ENCODE measurements at places on chromosomes 16 and 17.

DNA sequence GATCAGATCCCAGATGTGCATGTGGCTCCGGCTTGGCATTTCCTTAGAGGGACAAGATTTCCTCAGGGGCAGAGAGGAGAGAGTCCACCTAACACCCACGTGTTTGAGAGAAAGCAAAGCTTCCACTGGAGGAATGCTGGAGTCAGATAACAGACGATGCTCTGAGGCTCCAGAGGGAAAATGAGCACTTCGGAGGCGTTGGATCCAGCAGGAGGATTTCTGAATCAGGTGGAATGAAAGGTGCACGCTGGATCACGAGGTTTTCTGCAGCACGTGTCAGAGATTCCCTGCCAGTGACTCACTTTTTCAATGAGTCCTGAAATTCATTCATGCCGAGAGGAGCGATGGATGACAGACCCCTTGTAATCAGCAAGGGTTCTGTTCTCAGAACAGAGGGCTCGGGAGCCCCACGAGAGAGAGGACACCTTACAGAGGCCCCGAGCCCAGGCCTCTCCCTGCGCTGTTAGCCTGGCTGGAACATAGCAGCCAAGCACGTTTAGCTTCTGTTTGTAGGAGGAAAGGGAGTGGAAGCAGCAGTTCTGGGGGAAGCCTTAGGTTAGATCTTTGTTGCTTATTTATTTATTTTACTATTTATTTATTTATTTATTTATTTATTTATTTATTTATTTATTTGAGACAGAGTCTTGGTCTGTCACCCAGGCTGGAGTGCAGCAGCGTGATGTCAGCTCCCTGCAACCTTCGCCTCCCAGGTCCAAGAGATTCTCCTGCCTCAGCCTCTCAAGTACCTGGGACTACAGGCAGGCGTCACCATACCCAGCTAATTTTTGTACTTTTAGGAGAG, 49.3 kb upstream of the JPH3 start:
- no peak for DNase-seq

DNA sequence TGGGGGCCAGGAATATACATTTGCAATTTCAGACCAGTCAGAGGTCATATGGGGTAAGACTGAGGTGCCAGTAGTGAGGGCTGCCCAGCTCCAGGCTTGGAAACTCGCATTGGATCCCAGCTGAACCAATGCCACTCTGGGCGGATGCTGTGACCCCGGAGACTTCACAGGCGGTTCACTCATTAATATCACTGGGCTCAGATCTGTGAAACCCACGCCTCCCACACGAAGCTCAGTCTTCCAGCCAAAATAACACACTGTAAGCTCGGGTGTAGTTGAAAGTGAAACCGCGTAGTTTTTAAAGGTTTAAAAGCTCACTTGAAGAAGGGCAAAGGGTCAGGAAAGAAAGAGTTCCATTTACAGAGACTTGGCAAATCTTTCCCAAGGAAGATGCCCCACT, 254.8 kb downstream of the FOXL1 start:
- DNase-seq = no peak

DNA sequence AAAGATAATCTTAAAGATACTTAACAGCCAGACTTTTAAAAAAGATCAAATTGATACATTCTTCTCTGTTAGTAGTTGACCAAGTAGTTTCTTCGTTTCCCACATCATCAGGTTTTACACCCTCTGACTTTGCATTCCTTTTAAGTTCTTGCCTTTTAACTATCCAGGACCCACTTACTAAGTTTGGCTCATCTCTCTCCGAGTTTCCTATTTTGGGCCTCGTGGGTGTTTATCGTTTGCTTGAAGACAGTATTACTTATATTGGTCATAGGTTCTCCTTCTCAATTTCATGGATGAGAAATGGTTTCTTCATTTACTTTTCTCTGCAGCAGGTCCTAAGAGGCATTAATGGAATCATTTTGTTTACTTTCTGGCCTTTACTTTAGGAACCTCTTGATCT, 43.2 kb downstream of the RPA1 start:
- no peak for DNase-seq

DNA sequence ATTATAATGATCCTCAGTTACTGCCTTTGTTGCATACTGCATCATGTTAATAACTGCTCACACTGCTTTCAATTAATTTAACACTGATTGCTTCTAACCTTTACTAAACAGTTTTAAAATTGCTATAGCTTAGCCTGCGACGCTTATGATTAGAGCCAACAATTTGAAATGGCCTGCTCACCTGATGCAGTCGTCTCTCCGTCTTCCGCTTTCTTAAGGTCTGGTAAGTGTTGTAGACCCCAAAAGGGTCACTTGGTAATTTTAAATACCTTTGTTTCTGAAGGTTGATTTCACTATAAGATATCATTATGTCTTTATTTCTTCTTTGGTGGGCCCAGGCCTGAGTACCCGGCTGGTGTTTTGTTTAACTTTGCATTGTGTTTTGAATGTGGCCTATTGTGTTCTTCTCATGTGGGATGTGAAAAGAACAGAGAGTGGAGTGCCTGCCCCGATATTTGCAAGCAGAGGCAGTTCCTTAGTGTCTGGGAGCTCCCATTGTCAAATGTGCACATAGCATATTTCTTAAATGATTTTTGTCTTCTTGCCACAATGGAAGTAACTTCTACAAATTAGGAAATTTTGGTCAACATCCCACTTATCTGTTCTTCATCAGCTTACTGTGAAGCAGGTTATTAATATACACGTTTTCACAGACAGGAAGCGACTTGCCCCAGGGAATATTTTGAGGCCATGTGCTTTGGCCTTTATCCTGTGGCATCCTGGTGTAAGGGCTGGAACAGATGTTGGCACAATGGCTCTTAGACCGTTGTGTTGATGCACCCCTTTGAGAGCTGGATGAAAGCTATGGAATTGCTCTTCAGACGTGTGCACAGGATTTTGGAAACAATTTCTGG, 2.9 kb downstream of the PHKB start:
- no peak for DNase-seq

DNA sequence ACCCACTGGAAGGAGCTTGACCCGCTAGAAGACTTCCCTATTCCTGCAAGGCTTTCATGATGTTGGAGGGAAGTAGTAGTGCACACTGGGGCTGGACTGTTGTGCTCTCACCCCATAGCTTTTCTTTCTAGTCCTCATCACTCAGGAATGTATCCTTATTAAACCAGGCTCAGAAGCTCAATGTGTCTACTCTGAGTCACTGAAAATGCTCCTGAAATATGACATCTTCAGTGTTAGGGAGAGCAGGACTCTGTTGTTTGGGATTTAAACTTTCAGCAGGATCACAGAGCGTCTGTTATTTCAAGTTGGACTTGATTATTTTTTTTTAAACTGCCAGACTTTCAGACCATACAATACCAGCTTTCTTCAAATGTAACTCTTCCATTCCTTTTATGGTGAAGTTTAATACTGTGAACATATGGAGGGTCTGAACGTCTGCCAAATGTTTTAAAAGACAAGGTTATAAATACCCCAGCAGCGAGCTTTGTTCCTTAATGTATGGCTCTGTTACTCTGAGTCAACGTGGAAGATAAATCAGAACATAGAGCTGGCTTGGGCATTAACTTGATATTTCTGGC, 257.5 kb downstream of the CDH11 start:
- no peak for DNase-seq

DNA sequence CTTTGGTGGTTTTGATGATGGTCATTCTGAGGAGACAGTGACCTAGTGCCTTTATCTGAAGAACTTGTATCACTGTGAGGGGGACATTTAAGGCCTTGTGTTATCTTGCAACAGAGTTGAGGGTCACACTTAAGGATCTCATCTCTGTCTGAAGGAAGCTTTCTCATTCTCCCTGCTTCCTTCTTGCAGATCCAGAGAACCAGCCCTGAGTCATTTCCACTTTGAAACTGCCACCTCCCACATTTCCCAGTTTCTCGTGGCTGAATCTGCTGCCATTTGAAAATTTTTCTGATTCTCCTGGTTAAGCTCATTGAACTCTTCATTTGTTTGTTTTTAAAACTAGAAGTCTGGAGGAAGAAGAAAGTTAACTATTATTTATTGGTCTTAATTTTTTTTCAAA, 190.2 kb upstream of the CDH11 start:
- no peak for DNase-seq

- DNase-seq = no peak
Measured at GRCh38 chr16:57741660-57742191, 6.2 kb downstream of the KATNB1 start.

GRCh38 chr17:16440901-16441629, 25.7 kb downstream of the TRPV2 start:
- no peak for DNase-seq

DNA sequence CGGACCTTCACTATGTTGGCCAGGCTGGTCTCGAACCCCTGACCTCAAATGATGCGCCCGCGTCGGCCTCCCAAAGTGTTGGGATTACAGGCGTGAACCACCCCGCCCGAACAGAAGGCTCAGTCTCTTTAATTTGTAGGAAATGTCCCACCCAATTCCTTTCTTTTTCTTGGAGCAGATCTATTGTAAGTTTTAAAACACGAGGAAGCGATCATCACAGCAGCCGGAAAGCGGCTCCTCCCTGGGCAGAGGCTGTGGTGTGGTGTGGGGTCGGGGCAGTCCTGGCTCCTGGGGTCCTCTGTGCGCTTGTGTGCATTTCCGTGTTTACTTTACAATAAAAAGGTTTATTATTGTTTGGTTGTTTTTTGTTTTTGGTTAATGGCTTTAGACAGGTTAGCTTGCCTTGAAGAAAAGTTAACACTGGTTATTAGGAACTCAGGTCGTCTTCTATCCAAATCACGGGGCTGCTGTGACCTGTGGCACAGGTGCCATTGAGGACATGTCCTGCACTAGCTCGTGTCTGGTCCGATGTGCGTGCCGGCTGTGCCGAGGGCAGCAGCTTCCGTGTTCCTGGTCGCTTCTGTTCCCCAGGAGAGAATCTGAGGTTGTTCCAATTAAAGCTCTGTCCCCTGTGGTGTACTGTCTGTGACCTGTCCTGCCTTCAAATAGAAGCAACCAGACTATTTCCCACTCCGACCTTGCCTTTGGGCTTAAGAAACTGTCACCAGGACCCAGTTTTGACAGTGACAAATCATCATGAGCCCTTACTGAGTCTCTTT, 83.1 kb downstream of the SEC14L1 start:
- no peak for DNase-seq

- DNase-seq = no peak
Measured at GRCh38 chr16:21727344-21727743, 63.6 kb downstream of the OTOA start.

DNA sequence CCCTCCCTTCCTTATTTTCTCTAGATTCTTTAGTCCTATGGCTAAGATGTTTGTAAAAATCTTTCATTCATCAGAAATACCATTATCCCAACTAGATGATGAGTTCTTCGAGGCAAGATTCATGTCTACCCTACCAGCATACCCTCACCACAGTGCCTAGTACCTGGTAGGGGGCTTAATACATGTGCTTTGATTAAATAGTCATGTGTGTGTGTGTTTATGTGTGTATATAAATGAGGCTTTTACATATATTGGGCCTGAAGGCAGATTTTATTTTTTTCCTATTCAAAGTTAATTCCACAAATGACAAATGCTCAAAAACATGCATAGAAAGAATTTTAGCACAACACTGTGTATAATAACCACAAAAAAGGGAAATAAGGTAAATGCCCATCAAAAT, 193.0 kb upstream of the IRX3 start:
- DNase-seq = no peak

- no peak for DNase-seq
Measured at GRCh38 chr17:57915985-57916757, 39.0 kb downstream of the CUEDC1 start.

GRCh38 chr17:73182616-73183310, 10.1 kb upstream of the COG1 start:
- no peak for DNase-seq

- DNase-seq = no peak
Measured at GRCh38 chr16:87535457-87535854, 42.6 kb upstream of the ZCCHC14 start.

DNA sequence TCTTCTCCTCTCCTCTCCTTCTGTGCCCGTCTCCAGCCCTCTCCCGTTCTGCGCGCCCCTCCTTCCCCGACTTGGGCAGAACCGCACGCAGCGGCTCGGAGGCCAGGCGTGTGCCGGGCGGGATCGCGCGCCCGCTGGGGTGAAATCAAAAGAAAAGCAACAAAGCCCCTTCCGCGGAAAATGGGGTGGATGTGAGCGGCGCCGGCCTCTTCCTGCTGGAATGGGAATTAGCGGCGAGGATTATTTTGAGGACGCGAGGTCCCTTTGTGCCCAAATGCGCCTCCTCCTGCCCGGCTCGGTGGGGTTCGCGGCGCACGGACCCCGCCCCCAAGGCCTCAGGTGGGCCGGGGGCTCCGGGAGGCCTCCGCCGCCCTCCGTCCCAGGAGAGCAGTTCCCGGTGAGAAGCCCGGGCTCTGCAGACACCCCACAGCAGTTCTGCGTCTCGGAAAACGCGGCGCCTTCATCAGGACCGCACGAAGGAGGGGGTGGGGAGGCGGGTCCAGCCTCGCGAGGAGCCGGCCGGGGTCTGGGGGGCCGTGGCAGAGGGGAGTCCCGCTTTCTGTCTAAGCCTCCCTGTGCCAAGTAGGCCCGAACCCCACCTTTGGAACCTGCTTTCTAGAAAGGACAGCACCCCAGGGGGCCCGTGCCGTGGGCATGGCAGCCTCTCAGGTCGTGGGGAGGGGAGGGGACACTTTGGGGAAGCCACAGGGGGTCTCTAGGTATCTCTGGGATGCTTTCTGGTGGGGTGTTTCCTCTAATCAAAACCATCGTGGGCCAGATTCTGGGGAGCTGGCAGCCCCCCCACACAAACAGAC, 91.0 kb upstream of the CBX4 start:
- no peak for DNase-seq

DNA sequence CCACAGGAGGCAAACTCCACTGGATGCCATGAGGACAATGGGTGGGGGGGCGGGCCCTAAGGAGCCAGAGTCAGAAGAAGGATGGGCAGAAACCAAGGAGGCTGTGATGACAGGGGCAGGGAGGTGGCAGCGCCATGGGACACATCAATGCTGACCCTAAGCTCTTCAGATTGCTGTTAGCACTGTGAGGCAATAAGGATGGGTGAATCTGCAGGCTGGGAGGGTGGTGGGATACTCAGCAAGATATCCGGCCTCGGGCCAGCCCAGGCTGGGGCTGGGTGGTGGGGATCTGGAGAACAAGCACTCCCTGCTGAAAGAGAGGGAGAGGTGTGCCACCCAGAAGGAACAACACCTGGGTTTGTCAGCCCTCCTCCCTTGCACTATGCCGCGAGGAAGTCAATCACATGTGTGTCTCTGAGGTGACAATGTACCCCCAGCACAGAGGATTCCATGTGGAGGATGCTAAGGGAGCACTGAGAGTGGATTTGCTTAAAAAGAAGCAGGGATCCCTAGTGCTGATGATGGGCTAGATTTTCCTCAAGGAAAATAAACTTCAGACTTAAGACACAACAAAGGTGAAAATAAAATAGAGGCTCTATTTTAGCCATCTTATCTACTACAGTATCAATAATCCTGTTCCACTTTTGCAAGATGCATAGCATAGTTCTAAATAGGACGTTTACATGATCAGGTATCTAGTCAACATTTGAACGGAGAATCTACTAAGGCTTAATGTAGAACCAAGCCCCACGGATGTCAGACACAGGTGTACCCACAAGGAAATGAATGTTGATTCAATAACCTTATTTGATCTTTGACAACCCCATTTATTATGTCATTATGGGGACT, 22.6 kb downstream of the SMPD3 start:
- DNase-seq = no peak

- no peak for DNase-seq
Measured at GRCh38 chr17:40108970-40109824, 8.8 kb upstream of the NR1D1 start.

- no peak for DNase-seq
Measured at GRCh38 chr16:87352818-87353217, 30.8 kb downstream of the FBXO31 start.

Data from NCI-H187 treated with DMSO at 0.1 percent for 48 hours (cell line).